Epithelial cell of proximal tubule (primary cell): ENCODE measurements at places on chromosomes 13 and 19.

- DNase-seq: no peak
Measured at GRCh38 chr13:105370011-105370650, 1165.3 kb downstream of the EFNB2 start.

DNA sequence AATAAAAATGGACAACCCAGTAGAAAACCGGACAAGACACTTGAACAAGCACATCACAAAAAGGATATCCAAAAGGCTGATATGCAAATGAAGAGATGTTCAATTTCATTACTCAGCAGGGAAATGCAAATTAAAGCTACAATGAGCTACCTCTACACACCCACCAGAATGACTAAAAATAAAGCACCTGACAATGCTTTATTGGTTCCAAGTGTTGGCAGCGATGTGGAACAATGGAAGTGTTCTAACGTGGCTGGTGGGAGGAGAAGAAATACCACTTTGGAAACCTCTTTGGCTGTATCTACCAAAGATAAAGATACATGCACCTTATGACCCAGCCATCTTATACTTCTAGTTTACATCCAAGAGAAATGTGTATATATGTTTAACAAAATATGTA lies 3.7 kb upstream of the ACP7 start:
- no peak for DNase-seq

DNA sequence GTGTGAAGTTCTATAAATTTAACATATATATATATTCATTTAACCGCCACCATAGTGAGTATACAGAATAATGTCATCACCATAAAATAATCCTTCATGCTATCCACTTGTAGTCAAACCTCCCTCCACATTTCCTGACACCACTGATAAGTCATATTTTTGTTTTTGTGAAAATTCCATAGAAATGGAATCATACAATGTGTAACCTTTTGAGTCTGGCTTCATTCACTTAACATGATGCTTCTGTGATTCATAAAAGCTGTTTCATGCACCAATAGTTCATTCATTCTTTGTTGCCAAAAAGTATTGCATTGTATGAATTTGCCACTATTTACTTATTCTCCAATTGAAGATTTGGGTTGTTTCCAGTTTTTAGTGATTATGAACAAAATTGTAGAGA lies 497.5 kb upstream of the PCDH20 start:
- DNase-seq: no peak

DNA sequence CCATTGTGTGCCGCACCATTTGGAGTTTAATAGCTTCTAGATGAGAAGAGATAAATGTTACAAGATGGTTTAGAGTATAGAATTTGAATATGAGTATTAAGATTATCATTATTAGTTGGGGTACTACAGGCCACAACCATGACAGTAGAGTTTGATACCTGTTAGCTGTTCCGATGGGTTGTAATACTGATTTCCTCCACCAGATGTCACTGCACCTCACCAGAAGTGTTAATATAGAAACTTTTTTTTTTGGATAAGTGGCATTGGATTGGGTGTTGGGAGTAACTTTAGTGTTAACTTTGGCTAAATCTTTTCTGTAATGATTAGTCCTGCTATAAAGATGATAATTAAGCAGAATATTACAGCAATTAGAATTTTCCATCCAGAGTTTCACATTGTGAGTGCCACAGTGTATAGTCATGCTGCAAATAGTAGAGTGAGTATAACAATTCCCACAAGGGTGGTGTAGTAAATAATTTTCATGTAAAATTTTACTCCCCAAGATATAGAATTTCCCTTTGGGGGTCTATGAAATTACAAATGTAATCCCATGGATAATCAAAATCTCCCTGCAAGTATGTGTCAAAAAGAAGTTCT lies 56.3 kb downstream of the PSG3 start:
- no peak for DNase-seq

GRCh38 chr19:9498183-9498902 lies at the start of gene ZNF560:
TSS of gene ZNF560 (minus strand) at chr19:9498616. CDS start at chr19:9475313, 23,303 bp downstream.
- DNase-seq: no peak

GRCh38 chr19:38977445-38978325 lies 2.1 kb upstream of the FBXO17 start:
- no peak for DNase-seq

GRCh38 chr13:81771951-81772350 lies 1431.0 kb upstream of the SPRY2 start:
- no peak for DNase-seq

DNA sequence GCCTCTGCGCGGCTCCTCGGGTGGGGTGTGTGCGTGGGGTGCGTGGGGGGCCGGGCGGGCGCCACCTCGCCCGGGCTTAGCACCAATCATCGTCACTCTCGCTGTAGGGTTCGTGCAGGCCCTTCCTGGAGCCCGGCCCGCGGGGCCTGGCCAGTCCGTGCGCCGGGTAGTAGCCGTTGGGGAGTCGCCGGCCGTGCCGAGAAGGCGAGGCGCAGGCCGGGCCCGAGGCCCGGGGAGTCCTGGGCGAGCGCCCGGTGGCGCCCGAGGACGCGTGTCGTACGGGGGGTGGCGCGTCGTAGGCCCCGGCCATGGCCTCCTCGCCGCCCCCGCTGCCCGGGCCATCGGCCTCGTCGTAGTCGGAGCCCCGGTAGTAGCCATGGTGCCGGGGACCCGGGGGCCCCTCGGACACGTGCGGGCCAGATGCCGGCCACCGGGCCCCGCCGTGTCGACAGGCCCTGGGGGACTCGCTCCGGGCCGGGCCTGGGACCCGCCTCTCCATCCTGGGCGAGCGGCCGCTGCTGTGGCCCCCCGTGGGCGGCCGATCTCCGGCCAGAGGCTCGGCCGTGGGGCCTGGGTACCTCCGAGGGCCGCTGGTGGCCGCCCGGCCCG lies 57.1 kb downstream of the IER2 start:
- DNase-seq: no peak

- DNase-seq: no peak
Measured at GRCh38 chr19:6417713-6418561, 6.7 kb downstream of the KHSRP start.

- no peak for DNase-seq
Measured at GRCh38 chr13:113358653-113359190, 5.2 kb downstream of the GRTP1 start.

DNA sequence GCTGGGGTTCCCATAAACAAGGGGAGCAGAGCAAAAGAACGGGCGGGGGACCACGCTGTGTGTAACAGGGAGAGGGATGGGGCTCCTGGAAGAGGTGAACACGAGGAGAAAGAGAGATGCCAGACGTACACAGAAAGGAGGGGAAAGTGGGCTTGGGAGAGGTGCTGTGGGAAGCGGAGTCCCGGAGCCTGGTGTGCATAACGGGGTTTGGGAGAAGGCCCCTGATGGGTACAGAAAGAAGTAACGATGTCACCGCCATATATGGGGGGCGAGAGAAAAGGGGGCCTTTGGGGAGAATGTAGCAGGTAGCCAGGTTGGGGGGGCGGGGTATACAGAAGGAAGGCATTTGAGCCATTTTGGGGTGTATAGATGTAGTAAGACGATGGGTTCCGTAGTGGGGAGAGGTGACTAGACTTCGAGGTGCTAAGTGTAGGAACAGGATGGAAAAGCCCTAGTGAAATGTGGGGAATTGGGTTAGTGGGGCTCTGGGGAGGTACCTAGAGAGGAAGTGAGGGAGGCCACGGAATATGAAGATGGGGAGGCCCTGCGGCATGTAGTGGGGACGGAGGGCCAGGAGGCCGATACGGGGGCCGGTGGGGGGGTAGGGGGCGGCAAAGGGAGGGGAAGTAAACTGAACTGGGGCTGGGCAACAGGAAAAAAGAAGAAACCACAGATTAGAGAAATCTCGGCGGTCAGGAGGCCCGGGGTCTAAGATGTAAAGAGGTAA lies 787 bp downstream of the ZNF580 start:
- DNase-seq: no peak

GRCh38 chr19:31312009-31312676 lies 37.1 kb downstream of the TSHZ3 start:
- DNase-seq: no peak

GRCh38 chr13:37134411-37135041 lies 29.1 kb upstream of the CSNK1A1L start:
- no peak for DNase-seq

DNA sequence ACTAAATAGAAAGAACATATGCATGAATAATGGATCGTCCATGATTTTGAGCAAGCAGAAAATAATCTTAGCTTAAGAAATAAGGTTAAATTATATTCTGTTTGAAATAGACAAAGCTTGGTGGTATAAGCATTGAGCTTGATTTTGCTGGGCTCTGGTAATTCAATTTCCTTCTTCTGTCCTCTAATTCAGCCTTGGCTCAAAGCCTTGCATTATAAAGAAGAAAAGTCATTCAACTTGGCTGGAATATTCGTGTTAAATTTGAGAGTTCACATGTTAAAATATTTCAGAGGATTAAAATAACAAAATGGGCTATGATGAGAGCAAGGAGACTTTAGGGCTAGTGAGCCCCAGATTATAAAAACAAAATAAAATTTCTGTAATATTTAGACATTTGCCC lies 415.4 kb upstream of the PCDH20 start:
- no peak for DNase-seq

DNA sequence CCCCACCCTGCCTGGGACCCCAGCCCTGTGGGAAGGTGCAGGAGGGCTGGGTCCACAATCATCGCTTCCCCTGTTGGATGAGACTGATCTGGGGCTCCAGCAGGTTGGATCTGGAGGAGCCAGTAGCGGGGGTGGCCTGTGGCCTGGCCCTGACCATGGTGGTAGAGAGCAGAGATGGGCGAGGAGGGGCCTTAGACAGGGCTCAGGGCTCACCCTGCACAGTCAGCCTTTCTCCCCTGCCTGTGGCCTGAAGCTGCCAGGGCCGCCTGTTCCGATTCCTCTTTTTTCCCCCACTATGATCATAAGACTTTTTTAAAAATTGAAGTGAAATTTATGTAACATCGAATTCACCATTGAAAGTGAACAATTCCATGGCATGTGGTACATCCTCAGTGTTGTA lies 18.2 kb downstream of the SIN3B start:
- DNase-seq: no peak

DNA sequence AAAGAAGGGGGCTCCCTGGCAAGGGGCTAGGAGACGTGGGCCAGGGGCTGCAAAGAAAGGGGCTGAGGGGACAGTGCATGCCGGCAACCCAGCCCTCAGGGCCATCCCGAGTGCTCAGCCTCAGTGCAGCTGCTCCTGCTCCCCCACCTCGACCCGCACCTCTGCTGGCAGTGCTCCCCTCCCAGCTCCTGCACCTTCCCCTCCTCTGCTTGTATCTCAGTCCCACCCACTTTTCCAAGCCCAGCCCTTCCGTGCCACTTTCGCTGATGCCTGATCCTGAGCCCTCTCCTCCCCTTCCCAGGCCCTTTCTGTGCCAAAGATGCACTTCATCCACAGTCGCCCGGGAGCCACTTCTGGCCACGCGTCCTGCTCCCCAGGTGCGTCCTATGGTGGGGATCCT lies 69.9 kb upstream of the KCTD15 start:
- DNase-seq: no peak

- DNase-seq: no peak
Measured at GRCh38 chr19:30034321-30034720, 92.3 kb downstream of the URI1 start.

- no peak for DNase-seq
Measured at GRCh38 chr13:83895994-83896580, 13.8 kb upstream of the SLITRK1 start.

DNA sequence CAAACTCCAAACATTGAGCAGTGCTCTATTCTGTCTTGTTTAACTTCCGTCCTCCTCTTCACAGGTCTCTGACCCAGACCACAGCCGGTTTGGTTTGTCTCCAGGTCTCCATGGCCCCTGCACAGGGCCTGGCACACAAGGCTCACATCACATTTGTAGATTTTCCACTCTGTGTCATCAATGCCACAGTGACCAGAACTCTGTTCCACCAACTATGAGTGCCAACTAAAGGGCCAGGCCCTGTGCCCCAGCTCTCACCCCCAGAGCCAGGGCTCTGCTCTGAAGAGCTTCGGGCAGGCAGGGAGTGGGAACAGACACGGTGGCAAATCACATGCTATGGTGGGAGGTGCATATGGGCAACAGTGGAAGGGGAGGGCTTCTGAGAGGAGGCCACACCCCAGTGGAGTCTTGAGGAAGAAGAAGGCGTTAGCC lies 16.0 kb downstream of the SMG9 start:
- no peak for DNase-seq

GRCh38 chr13:36298535-36299068 lies 988 bp upstream of the CCDC169 start:
- no peak for DNase-seq

GRCh38 chr13:58463841-58464240 lies 832.3 kb downstream of the PCDH17 start:
- no peak for DNase-seq

DNA sequence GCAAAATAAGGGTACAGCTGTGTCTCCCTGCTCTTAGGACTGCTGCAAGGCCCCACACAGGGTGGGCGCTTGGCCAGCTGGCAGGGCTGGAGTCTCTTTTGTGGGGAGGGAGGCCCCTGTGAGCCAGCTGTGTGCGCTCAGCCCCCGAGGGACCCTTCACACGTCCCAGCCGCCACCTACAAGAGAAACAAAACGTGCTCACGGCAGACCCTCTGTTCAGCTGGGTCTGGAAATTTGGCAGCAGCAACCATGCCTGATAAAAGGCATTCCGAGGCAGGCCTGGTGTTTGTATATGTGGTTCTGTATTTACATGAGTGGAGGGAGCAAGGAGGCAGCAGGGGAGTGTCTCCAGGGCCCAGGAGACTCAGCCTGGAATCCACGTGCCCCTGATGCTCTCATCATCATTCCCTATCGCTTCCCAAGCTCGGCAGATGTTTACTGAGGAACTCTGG lies 49.7 kb downstream of the CRTC1 start:
- no peak for DNase-seq

GRCh38 chr13:18995259-18995873 lies 186.3 kb downstream of the TUBA3C start:
- DNase-seq: no peak

DNA sequence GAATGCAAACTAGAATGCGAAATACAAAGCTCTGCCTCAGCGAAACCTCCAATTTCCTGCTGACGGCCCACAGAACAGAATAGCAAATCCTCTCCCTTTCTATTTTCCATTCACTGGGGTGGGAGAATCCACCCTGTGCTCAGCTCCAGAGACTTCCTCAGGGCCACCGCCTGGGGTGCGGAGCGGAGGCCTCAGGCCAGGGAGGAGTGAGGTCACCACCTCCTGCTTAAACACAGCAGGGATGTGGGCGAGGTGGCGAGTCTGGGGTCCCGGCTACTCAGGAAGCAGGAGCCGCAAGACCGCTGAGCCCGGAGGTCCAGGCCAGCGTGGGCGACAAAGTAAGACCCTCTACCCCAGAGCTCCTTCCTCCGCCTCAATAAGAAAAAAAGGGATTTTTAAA lies 666 bp upstream of the ZNF320 start:
- no peak for DNase-seq
